ENCODE measurements at places on chromosomes 7 and 10. TPM values are rescaled to one million over a fixed set of nuclear protein-coding genes. Genes with fewer than 3 reads are reported as not detected.

Gene UPK3B
- not detected for total RNA-seq

DNA sequence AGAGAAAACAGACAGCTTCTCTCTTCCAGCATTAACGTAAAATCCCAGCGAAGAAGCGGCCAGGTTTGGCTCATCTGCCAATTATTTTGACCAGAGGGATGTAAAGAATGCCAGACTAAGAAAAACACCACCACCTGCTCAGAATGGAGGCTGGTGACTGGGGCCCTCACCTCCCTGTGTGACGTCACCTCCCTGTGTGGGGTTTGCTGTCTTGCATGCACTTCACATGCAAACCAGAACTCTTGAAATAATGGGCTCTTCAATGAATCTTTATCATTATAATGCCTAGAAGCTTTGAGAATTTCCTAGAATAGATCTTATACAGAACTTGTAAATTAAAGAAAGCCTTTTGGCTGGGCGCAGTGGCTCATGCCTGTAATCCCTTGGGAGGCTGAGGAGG is 101.8 kb upstream of the WAC start:
- no peak for DNase-seq

Gene WNT8B
- total RNA-seq: not detected

GRCh38 chr7:142884286-142884640 is 1.3 kb downstream of the TRPV6 start:
- no peak for DNase-seq

- DNase-seq: no peak
Measured at GRCh38 chr10:119595134-119595675, 1.6 kb downstream of the TIAL1 start.

Gene HOXA2
- total RNA-seq: 2.0 TPM

DNA sequence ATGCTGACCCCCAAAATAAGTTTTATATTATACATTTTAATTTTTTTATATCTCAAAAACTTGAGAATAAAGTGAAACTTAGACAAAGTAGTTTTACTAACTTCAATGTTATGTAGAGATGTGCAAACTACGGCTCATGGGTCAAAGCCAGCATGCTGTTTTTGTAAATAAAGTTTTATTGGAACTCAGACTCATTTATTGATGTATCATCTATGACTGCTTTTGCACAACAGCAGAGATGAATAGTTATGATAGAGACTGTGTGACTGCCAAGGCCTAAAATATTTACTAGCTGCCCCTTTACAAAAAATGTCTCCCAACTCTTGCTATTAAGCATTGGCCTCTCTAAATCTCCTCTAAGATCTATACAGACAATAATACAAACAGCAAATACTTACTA is 12.4 kb downstream of the MTPN start:
- DNase-seq: no peak

Gene SPDYE5
- not detected for total RNA-seq

GRCh38 chr7:150998341-150998740 is 7.5 kb downstream of the NOS3 start:
- DNase-seq: no peak

Gene AMPH
- total RNA-seq: 0.07 TPM

GRCh38 chr7:108051454-108051853 is 48.5 kb upstream of the LAMB1 start:
- no peak for DNase-seq

- no peak for DNase-seq
Measured at GRCh38 chr10:5117026-5117425, 22.8 kb downstream of the AKR1C3 start.

GRCh38 chr10:52378124-52378523 is 64.0 kb downstream of the DKK1 start:
- DNase-seq: no peak

GRCh38 chr7:80581486-80582260 is 56.8 kb upstream of the CD36 start:
- DNase-seq: peak; percentile 79

DNA sequence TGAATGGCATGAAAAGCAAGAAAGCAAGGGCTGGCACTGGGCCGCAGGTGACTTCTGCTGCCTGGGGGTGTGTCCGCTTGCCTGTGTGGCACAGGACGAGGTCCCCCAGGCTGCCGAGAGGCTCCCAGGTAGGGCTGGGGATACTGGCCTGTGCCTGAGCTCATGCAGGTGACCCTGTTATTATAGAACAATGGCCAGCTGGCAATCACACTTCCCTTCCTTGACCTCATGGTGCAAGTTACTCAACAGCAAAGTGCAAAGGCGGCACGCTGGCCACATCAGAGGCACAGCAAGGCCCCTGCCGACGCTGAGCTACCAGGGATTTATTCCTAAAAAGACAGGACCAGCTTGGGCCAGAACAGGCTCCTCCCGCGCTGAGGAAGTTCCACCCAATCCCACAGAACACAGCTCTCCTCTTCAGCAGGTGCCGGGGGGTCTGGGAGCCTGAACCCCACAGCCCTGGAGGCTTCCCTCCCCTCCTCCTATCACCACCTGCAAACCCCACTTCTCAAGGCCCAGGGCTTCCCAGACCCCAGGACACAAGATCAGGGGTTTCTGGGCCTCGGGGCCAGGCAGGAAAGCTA is 1.4 kb upstream of the ADAM8 start:
- no peak for DNase-seq

- DNase-seq: no peak
Measured at GRCh38 chr7:110677405-110677804, 413.5 kb upstream of the LRRN3 start.

- DNase-seq: no peak
Measured at GRCh38 chr7:114923403-114923713, 1.5 kb downstream of the MDFIC start.

Gene INA
- total RNA-seq: 18.4 TPM

DNA sequence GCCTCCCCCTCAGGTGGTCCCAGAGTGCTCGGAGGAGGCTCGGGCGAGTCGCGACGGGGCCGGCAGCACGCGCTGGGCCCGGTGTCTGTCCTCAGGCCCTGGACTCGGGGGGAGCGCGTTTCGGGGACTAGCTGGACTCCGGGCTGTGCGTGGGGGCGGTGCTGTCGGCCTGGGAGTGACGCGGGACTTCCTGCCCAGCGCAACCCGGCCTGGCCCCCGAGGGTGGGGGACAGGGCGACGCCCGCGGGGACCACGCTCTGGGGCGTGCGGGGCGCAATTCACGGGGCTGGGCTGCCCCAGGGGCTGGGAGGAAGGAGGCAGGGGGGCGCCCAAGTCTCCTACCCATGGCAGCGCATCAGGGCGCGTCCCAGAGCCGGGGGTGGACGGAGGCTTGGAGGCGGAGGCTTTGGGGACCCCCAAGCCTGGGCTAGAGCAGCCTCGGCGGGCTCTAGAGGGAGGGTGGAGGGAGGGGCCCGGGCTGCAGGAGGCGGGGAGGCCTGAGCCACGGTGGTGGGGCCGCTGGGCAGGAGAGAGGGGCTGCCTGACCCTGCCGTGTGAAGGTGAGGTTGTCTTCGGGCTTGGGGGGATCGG is 2.3 kb upstream of the VENTX start:
- DNase-seq: no peak

Gene ZNF425
- 0.87 TPM for total RNA-seq

DNA sequence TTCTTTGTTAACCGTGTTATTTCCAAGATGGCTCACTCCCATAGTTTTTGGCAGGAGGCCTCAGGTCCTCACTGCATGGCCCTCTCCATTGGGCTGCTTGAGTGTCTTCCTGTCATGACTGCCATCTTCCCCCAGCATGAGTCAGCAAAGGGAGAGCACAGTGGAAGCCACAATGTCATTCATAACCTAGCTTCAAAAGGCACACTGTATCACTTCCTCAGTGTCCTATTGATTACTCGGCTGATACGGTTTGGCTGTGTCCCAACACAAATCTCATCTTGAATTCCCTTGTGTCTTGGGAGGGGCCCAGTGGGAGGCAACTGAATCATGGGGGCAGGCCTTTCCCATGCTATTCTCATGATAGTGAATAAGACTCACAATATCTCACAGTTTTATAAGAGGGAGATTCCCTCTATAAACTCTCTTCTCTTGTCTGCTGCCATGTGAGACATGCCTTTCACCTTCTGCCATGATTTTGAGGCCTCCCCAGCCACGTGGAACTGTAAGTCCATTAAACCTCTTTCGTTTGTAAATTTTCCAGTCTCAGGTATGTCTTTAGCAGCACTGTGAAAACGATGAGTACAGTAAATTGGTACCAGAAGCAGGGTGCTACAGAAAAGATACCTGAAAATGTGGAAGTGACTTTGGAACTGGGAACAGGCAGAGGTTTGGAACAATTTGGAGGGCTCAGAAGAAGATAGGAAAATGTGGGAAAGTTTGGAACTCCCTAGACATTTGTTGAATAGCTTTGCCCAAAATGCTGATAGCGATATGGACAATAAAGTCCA is 106.5 kb downstream of the PRLHR start:
- no peak for DNase-seq

GRCh38 chr7:111082351-111082750 is 8.6 kb upstream of the LRRN3 start:
- no peak for DNase-seq

GRCh38 chr7:29139796-29140195 is 6.5 kb downstream of the CPVL start:
- no peak for DNase-seq

Gene SERPINE1
- total RNA-seq: 160 TPM

GRCh38 chr10:29719281-29719675 is 84.5 kb upstream of the SVIL start:
- no peak for DNase-seq

Gene AKR1C4
- not detected for total RNA-seq

- no peak for DNase-seq
Measured at GRCh38 chr10:63120554-63120953, 12.6 kb upstream of the NRBF2 start.

DNA sequence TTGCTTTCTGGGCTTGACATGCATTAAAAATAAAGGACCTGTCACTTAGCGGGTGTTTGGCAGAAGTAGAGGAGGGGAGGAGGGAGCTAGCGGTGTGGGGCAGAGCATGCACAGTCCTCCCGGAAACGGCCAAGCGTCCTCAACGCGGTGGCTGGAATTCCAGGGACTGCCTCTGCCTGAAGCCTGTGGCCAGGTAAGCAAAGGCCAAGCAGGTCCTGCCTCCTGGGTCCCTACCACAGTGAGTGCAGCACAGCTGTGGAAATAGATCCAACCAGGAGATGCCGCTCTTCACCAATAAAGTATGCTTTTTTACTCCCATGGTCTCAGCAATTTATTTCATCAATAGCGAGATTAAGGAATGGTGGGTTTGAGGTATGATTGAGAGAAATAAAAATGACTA is 323.4 kb downstream of the WDR37 start:
- DNase-seq: no peak

DNA sequence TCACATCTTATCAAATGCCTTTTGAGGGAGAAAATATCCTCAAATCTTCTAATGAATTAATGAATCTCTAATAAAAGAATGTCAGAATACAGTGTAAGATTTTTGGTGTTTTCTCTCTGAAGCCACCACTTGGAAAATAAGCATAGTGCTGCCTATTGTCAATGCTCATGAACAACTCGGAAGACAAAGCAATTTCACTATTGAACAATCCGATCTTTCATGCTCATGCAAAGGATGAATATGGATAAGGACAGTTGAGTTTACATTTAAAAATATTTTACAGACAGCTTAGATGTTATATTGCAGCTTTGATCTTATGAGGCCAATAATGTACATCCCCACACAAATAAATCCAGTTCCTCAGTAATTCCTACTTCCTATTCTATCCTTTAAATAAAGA is 40.6 kb downstream of the MAGI2 start:
- DNase-seq: no peak

DNA sequence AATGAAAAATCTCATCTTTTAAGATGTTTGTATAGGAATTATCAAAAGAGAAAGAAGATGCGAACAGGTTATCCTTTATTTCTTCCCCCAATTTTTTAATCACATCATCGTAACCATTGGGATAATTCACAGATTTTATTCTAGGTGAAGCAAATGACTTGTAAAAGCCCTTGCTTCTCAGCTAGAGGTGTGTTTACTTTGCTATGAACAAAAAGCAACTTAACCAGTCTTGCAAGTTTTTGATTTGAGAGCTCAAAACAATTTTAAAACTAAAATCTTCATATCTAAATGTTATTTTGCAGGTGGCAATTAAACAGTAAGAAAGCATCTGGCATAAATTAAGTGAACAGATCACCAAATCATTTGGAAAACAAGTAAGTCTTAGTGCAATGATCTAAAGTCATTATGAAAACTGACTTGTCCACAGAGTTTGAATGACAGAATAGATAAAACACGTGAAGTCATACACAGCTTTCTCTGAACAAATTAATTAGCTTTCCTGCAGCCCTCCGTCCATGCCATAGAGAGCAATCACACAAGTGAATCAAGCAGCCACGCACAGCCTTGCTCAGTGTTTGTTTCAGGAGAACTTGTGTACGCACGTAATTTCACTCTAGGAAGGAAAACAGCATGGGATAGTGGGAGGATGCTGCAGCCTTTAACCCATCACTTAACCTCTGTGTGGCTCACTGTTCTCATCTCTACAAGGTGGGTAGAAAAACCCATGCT is 85.0 kb upstream of the ZNF800 start:
- no peak for DNase-seq

DNA sequence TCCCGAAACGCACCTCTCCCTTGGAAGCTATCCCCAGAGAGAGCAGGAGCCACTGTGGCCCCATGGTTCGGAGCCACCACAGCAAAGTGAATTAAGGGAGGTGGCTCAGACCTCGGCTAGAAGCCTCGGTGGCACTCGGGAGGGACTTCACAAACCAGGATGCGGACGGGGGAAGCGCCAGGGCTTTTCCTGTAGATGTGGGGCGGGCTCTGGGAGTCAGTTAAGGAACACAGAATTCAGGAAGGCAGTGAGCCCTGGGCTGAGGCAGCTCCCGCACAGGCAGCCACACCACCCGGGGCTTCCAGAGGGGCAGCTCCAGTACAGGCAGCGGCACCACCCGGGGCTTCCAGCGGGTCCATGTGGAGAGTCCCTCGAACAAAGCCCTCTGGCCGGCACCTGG is 42.7 kb upstream of the DPYSL4 start:
- DNase-seq: no peak

- DNase-seq: no peak
Measured at GRCh38 chr10:75712242-75712880, 280.9 kb downstream of the LRMDA start.

Gene KCND2
- total RNA-seq: 0.07 TPM

Gene CD36
- not detected for total RNA-seq

DNA sequence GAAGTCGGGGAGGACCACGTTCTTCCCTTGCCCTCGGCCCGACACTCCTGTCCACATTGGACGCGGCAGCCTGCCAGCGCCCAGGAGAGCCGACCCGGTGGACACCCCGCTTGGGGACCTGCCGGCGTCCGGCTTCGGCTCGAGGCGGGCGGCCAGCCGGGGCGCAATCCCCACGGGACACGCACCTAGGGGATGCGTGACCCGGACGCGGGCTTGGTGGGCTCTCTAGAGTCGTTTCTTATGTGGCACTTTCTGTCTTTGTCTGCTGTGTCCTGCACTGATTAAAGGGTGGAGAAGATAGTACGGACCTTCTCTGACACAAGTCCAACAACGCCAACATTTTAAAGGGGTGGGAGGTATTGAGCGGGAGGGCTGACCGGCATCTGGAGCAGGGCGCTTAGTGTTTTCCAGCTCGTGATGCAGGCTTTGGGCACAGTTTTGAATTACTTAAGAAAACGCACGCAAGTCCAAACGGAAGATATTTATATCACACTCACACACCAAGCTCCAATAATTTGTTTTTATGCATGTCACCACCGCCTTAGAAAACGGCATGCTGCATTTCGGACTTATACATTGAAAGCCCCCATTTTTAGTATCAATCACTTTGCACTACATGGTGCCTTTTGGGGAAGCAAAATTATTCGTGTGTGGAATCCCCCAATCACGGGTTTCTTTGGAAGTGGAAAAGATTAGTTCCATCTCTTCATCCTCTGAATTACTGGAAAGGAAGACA is 3.9 kb upstream of the SPAG6 start:
- DNase-seq: no peak
